Neural crest cell (in vitro differentiated cells): ENCODE measurements at places on chromosomes 12 and 14.

GRCh38 chr12:128715485-128715884 lies 108.3 kb downstream of the SLC15A4 start:
- DNase-seq, result no peak

- DNase-seq, result no peak
These were observed 26.3 kb downstream of the PDE6H start for GRCh38 chr12:14999021-14999694.

DNA sequence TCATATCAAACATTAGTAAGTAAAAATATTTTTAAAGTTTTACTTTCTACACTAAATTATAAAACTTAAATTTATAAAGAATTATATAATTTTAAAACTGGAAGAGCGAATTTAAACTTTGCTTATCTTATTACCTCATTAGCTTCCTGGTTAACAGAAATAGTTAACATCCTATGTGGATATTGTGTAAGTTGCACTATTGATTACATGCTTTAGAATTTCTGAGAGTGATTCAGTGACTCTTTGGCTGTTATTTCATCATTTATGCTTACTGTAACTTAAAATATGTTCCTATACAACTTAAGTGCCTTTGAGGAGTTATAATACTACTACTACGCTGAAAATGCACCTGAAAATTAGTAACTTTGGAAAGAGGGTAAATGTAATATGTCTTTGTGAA lies 101.4 kb downstream of the FOXA1 start:
- DNase-seq, result no peak

GRCh38 chr12:32418221-32418620 lies 18.9 kb downstream of the FGD4 start:
- no peak for DNase-seq

GRCh38 chr14:34060651-34060999 lies 109.8 kb upstream of the EGLN3 start:
- no peak for DNase-seq

DNA sequence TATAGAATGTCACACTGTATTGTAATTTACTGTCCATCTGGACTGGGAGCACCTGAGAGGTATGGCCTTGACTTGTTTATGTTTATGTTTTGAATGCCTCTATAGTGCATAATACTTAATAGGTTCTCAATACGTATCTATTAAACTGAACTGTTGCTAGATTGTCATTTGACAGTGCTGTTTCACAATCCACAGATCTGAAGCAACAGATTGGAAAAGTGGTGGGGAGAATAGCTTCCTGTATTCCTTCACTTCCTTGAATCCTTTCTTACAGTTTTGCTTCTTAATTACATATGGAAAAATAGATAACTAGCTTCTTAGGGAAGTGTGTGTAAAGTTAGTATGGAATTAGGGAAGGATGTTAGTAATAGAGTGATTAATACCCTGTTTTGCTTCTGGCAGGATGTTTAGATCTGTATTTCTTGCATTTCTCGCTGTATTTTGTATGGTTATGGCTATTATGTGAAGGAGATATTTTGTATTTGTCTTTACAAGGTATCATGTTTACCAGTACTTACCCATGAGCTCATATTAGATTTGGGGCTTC lies 4.5 kb downstream of the CNOT2 start:
- no peak for DNase-seq

- DNase-seq, result no peak
These were observed 126.3 kb upstream of the FBXO33 start for GRCh38 chr14:39558525-39558924.

- DNase-seq, result no peak
These were observed 42.8 kb upstream of the SCN8A start for GRCh38 chr12:51548241-51548640.
